Mucosa of gallbladder (tissue), 1 donor: ENCODE measurements at places on chromosomes 5 and 9. TPM values are rescaled to one million over a fixed set of nuclear protein-coding genes. Genes with fewer than 3 reads are reported as not detected.

Gene SLC22A4
- total RNA-seq: 0.37 TPM

- no peak for DNase-seq
Observed at GRCh38 chr5:37064442-37064841, 184.7 kb downstream of the CPLANE1 start.

GRCh38 chr5:150598006-150598405 lies 42.5 kb upstream of the SYNPO start:
- no peak for DNase-seq

DNA sequence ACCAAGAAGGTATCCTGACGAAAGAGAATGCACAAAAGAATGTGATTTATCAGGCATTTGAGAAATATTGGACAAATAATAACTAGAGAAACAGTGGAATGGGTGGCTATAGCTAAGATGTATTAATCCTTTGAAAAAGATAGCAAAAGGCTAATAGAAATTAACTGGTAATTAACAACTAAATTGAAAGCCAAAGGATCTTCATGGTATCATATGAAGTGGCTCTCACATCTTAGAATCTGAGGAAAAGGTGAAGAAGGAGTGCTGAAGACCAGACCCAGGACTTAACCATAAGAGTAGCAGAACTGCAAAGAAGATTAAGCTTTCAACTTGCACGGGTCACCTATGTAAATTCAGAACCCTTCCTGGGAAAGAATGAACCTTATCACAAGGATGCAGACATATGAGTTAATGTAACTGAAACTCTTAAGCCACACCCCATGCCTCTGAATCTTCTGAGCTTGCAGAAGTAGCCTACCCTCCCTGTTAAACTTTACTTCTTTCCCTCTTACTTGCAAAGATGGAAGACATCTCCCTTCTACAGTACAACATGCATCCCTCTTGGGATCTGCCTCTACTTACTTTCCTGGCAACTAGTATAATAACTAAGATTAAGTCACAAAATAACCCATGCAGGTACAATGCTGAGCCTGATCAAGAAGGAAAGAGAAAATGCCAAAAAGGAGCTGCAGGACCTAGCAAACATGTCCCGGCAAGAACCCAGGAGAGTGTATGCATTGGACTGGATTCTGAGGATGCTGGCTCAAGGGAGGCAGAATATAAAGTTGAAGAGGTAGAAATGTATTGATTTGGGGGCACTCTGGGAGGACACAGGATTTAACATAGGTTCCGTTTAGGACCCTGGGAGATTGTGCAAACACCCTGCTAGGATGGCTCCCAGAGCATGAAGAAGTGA lies 395.5 kb upstream of the SLC30A5 start:
- DNase-seq: no peak
